ENCODE measurements at places on chromosomes 2 and 18. TPM values are rescaled to one million over a fixed set of nuclear protein-coding genes. Genes with fewer than 3 reads are reported as not detected.

Gene CAPN14
- total RNA-seq, result 0.11 TPM

Gene CFAP65
- not detected for total RNA-seq

Gene CABLES1
- total RNA-seq, result 9.3 TPM

- no peak for DNase-seq
Measured at GRCh38 chr2:188403676-188404075, 112.0 kb downstream of the GULP1 start.

DNA sequence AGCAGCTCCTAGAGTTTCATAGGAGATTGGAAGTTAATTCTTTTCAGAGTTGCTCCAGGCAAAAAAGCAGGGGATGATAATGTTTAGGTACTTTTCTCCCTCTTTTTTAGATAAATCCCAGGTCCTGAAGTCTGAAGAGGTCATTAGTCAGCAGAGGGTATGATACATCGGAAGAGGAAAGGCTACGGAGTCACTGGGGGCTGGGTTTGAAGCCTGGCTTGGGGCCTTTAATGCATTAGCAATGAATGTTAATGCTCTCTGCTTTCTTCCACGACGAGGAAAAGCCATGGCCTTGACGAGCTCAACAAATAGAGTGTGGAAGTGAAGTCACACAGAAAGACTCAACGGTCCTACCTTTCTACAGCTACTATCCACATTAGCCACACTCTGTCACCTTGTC, 235.1 kb downstream of the NCKAP5 start:
- DNase-seq, result no peak

GRCh38 chr2:145987793-145988192, 1467.9 kb upstream of the ZEB2 start:
- no peak for DNase-seq

GRCh38 chr18:49032189-49032584, 81.4 kb upstream of the SMAD7 start:
- no peak for DNase-seq

- no peak for DNase-seq
Measured at GRCh38 chr2:72182547-72182946, 34.9 kb upstream of the CYP26B1 start.

DNA sequence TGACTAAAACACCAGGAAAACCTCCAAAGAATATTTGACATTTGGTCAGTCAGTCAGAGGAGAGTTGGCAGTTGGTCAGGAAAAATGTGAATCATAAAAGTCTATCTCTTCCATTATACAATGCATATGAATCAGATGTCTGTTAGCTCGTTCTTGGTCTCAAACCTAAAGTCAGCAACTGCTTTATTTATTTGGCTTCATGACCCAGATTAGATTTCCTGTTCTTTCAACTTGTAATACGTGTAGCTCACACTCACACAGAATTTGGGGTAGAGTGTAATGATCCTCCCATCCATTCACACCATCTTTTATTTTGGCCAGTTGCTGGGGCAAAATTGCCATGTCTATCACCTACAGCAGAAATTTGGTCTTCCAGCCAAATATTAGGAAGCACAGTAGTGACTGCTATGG, 81.9 kb upstream of the COL5A2 start:
- DNase-seq, result peak; percentile 65

GRCh38 chr18:22166069-22166950, 3.1 kb upstream of the GATA6 start:
- no peak for DNase-seq

- no peak for DNase-seq
Measured at GRCh38 chr2:199364153-199364552, 93.6 kb downstream of the SATB2 start.

DNA sequence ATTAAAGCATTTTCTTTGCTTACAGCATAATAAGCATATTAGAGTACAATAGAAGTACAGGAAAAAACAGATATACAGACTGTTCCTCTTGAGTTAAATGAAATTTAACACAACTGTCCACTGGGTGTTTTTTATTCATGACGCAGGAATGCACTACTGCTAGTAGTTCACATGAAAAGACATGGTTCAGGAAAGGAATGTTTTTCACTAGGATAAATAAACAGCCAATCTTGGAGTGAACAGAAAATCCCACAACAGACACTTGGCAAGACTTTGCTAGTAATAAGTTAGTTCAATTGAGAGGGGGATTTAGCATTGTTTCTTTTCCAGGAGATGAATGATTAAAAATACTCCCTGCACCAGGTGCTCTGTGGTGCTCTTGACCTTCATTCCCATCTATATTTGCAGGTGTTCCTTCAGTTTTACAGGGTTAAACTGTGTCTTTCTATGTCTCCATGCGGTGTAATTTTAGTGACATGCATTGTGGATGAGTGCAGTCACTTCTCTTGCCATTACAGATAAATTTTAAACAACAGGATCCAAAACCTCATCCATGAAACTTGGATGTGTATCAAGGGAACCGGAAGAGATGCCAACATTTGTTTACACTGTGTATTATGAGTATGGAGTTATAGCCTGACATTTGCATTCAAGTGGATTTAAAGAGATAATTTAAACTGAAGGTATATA, 796.6 kb downstream of the DSC3 start:
- no peak for DNase-seq
